ENCODE measurements at places on chromosomes 2 and 18.
A peak's percentile ranks its signal among the peaks of the same experiment; 100 is the strongest.

DNA sequence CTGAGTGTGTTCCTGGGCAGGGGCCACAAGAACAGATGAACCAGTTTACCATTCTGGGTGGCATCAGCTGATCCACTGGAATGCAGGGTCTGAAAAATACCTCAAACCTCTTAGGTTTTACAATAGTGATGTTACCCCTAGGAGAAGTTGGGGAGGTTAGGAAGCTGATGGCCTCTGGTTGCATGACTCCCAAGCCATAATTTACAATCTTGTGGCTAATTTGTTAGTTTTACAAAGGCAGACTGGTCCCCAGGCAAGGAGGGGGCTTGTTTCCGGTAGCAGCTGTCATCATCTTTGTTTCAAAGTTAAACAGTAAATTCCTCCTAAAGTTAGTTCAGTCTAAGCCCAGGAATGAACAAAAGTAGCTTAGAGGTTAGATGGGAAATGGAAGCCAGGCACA lies 113.8 kb upstream of the SLC38A11 start:
- no peak for DNase-seq

- DNase-seq = no peak
Observed at GRCh38 chr2:101766871-101767739, 69.6 kb downstream of the MAP4K4 start.

DNA sequence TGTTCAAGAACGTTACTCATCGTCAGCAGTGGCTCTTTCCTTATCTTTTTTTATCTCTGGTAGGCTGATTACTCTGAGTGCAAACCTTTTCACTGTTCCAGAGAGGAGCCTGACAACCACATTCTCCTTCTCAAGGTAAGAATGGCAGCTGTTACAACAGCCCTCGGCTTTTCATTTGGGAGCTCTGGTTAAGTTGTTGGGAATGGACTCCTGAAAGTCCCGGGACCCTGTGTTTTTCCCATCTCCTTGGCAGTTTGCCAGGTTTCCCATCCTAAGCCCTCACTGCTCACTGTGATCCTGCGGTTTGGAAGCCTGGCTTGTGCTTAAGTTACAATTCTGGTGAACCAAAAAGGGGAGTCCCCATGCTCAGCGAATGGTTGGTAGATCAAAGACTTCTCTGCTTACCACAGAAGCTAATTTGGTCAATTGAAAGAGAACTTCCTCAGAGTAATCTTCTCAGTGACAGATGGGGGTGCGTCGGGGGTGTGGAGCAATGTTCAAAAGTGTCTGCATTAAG lies 122.3 kb downstream of the LYPD6B start:
- DNase-seq = peak; percentile 39

GRCh38 chr2:240896394-240896793 lies 438 bp upstream of the MAB21L4 start:
- no peak for DNase-seq

DNA sequence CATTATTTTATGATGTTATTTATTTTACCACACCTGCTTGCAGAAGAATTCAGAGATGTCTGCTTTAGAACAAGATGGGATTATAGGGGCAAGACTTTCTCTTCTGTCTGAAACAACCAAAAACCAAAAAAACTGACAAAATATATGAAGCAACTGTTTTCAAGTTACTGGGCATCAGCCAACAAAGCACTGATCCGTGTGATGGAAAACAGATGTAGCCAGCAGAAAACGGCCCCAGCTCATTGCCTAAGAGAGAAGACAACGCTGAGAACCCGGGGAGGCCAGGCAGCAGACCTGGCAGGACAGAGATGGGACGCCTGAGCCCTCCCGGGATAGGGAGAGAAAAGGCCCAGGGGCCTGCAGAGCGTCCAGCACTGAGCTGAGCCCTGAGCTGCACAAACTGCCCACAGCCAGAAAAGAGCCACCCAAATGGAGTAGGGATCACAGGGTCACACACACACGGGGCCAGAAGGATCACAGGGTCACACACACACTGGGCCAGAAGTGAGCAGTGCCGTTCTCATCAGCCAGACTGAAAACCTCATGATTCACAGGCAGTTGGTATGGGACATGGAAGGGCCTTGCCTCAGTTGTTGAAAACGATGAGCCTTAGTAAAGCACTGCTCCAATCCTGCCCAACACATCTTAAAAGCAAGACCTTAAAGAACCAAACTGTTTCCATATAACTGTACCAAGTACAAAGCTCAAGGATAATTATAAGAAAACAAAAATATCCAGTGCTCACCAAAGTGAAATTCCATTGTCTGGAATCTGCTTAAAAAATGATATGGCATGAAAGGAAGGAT lies 12.1 kb downstream of the PXDN start:
- DNase-seq = peak; percentile 16

DNA sequence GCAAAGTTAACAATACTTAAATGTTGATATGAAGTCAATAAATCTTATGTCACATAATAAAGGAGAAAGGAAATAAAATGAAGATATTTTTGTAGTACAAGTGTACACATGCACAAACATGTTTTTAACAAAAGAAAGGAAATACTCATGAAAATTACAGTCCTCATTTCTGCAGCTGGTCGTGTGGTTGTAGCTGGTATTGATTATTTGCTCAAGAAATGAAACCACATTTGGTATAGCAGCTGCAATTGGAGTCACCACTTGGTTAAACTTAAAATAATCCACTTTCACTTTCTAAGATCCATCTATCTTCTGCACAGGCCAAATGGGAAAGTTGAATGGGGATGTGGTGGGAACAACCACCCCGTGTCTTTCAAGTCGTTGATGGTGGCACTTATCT lies 580.5 kb upstream of the NRXN1 start:
- no peak for DNase-seq

- no peak for DNase-seq
Observed at GRCh38 chr2:137828624-137829023, 135.6 kb upstream of the HNMT start.

DNA sequence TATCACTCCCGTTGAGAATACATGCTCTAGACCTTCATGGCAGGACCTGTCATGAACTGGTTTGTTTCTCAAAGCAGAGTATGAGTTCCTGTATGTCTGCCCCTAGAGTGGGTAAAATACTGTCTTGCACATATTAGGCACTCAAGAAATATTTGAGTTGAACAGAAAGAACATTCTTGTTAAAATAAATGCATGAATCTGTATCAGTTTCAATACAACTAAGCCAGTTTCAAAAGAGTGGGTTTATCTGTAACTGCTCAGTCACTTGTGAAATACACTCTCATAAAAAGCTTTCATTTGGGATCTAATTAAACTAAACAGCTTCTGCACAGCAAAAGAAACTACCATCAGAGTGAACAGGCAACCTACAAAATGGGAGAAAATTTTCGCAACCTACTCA lies 69.2 kb downstream of the RFTN2 start:
- DNase-seq = no peak

DNA sequence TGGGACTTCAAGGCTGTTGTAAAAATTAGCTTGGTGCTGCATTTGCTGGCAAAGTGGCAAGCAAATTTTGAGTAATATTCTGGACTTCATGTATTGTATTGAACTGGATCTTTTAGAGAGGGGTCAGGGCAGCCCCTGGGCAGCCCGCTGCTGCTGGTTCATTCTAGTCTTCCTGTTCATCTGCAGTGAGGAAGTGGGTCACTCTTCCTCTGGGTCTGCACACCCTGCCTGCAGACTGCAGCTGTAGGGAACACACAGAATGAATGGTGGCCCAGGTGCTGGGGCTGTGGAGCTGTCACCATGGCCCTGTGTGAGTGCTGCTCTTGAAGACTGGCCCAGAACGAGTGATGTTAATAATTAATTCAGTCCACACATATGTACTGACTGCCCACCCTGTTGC lies 9.4 kb downstream of the SH3RF3 start:
- no peak for DNase-seq

GRCh38 chr2:62452701-62453454 lies 53.1 kb downstream of the TMEM17 start:
- no peak for DNase-seq

- no peak for DNase-seq
Observed at GRCh38 chr2:9416962-9417316, 6.4 kb downstream of the ITGB1BP1 start.

All from activated T-cell treated with anti-CD3 and anti-CD28 coated beads, Interleukin-2, amount 50 U/mL, for 24 hours (primary cell).